Activated naive CD8-positive, alpha-beta T cell treated with anti-CD3 and anti-CD28 coated beads, Interleukin-2, amount 10 ng/mL, durations not matched to agents 7 days and 5 days (primary cell): ENCODE measurements at places on chromosomes 7 and 10. TPM values are rescaled to one million over a fixed set of nuclear protein-coding genes. Genes with fewer than 3 reads are reported as not detected.

Gene ZNF503
- total RNA-seq = 0.42 TPM

Gene CUZD1
- total RNA-seq = 3.4 TPM

Gene CHST15
- 0.28 TPM for total RNA-seq

Gene CAV1
- total RNA-seq = 0.23 TPM

Gene SLC39A12
- total RNA-seq = not detected

Gene TBX20
- total RNA-seq = not detected

Gene TNRC18
- total RNA-seq = 57.2 TPM

Gene PLXNA4
- 20.5 TPM for total RNA-seq

Gene SCART1
- total RNA-seq = 5.7 TPM

Gene INA
- total RNA-seq = not detected

Gene ZP3
- total RNA-seq = 0.80 TPM

Gene SLC18A2
- 0.14 TPM for total RNA-seq

Gene GBX1
- total RNA-seq = not detected

DNA sequence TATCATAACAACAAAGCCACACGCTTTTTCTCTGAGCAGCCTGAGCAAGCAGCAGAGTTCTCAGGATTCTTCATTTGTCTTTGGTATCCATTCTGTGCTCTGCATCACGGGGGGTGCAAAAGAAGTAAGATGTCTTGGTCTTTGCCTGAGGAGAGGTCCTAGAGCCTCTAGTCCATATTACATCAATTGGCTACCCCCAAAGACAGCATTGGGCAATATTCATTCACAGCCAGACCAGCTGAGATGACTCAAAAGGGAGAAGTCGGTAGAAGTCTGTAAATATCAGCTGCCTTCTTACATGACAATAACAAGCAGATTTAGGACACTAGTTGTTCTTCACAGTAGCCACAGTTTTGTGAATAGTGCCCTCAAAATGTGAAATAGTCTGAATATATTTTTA, 66.6 kb downstream of the FZD1 start:
- no peaks in the 10 kb centered on the region for H3K36me3 ChIP-seq
- no peaks in the 10 kb centered on the region for H3K27me3 ChIP-seq
- no peak overlapping the region for H3K4me3 ChIP-seq
- no peak overlapping the region for H3K27ac ChIP-seq
- H3K4me1 ChIP-seq = no peaks in the 10 kb centered on the region

DNA sequence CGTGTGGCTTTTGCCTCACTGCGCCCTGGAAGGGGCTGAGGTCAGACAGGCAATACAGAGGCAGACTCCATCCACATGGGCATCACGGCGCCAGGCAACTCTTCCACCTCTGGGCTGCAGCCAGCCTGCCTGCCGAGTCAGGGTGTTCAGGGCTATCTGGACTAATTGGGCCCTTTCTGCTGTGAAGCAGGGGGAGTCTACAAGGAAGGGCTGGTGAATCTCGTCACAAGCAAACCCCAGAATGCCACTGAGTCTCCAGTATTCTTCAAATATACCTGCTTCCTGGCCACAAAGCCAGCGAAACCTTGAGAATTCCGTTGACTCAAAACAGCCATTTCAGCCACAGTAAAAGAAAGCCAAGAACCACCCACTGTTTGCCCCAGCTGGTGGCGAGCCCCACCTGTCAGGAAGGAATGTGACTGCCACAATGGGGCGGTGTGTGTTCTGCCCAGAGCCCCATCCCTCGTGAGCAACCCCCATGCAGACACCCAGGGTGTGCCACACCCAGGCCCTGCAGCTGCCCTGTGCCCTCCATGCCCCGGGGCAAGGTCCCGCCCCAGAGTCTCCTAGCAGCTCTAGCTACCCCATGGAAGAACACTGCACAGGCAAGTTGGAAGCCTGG, 117.3 kb downstream of the FAM53B start:
- no peaks in the 10 kb centered on the region for H3K27me3 ChIP-seq
- no peaks in the 10 kb centered on the region for H3K36me3 ChIP-seq
- peak overlapping the region; percentile 42 for H3K4me3 ChIP-seq
- peaks cover 19% of the 10 kb centered on the region for H3K4me1 ChIP-seq

GRCh38 chr7:34135924-34136323, 230.6 kb downstream of the BMPER start:
- H3K4me3 ChIP-seq = no peak overlapping the region
- no peak for DNase-seq
- no peaks in the 10 kb centered on the region for H3K27me3 ChIP-seq

DNA sequence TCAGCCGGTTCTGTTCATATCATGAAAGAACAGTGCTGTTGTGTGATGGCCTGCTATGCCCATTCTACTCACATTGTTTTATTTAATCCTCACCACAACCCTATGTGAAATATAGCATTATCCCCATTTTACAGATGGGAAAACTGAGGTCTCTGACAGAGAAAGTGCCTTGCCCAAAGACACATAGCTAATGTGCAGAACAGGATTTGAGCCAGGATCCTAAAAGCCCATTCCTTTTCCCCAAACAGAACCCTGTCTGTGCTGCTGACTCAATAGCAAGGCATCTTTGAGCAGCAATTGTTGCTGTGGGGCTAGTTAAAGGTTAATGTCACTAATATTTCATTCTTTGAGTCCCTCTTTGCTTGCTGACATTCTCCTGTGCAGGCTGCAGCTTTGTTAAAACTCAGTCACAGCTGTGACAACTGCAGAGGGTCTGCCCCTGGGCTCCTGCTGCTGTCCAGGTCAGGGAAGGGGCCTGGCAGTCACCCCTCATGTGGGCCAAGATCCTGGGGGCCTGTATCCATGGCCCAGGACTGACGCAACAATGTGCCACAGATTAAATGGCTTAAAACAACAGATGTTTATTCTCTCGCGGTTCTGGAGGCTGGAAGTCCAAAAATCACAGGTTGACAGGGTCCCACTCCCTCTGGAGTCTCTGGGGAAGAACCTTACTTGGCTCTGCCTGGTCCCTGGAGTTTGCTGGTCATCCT, 40.4 kb downstream of the AFAP1L2 start:
- H3K27ac ChIP-seq = no peak overlapping the region
- DNase-seq = no peak
- peaks cover 17% of the 10 kb centered on the region for H3K27me3 ChIP-seq
- peaks cover 6% of the 10 kb centered on the region for H3K4me1 ChIP-seq
- no peaks in the 10 kb centered on the region for H3K36me3 ChIP-seq

DNA sequence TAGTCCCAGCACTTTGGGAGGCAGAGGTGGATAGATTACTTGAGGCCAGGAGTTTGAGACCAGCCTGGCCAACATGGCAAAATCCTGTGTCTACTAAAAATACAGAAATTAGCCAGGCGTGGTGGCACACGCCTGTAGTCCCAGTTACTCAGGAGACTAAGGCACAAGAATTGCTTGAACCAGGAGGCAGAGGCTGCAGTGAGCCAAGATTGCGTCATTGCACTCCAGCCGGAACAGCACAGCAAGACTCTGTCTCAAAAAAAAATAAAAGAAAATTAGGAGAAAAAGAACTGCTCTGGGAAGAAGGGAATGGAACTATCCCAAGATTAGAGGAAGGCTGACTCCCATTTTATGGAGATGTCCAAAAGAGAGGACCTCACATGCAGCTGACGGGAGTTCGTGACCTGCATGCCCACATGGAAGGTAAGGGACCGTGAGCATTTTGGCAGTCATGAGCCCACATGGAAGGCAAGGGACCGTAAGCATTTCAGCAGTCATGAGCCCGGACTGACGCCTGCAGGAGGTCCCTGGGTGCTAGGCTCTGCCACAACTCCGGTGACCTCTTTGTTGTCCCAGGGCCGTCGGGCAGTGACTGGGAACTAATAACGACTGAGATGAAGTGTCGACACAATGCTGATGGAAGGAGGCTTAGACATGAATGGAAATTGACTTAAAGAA, 18.6 kb upstream of the GTPBP4 start:
- no peak overlapping the region for H3K4me3 ChIP-seq
- H3K36me3 ChIP-seq = no peaks in the 10 kb centered on the region
- H3K27me3 ChIP-seq = peaks cover 26% of the 10 kb centered on the region
- H3K27ac ChIP-seq = no peak overlapping the region
- no peak for DNase-seq

GRCh38 chr7:4202154-4202736, 479.9 kb upstream of the FOXK1 start:
- no peaks in the 10 kb centered on the region for H3K27me3 ChIP-seq
- no peak overlapping the region for H3K27ac ChIP-seq
- H3K4me3 ChIP-seq = no peak overlapping the region
- no peaks in the 10 kb centered on the region for H3K4me1 ChIP-seq

DNA sequence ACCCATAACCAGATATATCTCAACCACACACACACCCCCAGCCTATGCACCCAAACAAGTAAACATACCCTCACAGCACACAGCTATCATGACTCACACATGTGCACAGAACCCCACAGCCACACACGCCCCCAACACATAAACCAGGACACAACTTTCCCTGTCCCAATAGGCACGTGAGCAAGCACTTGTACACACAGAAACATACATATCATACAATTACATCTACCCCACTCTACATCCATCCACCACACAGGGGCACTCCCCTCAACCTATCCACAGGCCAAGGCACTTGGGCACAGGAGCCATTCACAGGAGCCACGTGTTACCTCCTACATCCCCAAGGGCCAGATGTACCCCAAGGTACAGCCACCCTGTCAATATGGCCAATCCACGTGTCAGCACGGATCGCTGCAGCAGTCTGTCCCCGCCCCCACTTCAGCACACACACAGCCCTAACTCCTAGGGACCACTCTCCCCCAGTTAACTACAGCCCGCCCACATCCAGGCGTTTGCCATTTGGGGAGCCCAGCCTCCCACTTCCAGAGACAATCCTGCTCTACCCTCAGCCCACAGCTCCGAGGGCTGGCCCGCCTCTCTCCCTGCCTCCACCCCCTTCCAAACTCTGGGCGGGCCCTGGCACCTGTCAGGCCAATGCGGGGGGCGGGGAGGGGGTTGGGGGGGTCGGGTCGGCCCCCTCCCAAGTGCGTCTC, 163.5 kb downstream of the SH3PXD2A start:
- no peak for DNase-seq
- peak overlapping the region; percentile 69 for H3K4me3 ChIP-seq
- peaks cover 33% of the 10 kb centered on the region for H3K4me1 ChIP-seq
- H3K27me3 ChIP-seq = peaks cover 4% of the 10 kb centered on the region
- peak overlapping the region; percentile 3 for H3K27ac ChIP-seq

GRCh38 chr7:1749864-1750466, 79.9 kb downstream of the ELFN1 start:
- peaks cover 7% of the 10 kb centered on the region for H3K4me1 ChIP-seq
- H3K4me3 ChIP-seq = no peak overlapping the region
- no peaks in the 10 kb centered on the region for H3K36me3 ChIP-seq
- H3K27me3 ChIP-seq = peaks cover 16% of the 10 kb centered on the region

- no peak for DNase-seq
- H3K36me3 ChIP-seq = peaks cover 14% of the 10 kb centered on the region
- peaks cover 9% of the 10 kb centered on the region for H3K4me1 ChIP-seq
Measured at GRCh38 chr10:32004161-32004591, 52.0 kb downstream of the KIF5B start.

GRCh38 chr7:42753811-42754363, 158.0 kb downstream of the C7orf25 start:
- no peaks in the 10 kb centered on the region for H3K36me3 ChIP-seq
- H3K27me3 ChIP-seq = no peaks in the 10 kb centered on the region
- no peak overlapping the region for H3K4me3 ChIP-seq
- H3K4me1 ChIP-seq = no peaks in the 10 kb centered on the region
- no peak overlapping the region for H3K27ac ChIP-seq

DNA sequence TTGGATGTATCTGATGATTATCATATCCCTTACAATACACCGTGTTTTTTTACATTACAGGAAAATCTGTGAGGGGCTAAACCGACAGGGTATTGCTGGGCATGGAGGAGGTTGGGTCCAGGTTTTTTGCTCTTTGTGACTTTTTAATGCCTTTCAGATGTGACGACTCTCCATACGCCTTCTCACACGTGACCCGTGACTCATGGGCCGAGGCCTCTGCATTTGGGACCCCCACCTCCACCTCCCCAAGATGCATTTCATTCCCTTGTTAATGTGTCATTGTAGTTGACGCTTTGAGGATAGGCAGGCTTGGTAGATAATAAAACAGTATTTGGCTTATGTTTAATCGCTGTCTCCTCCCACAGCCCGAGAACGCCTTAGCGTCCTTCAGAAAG, 95.3 kb downstream of the CUX1 start:
- H3K4me3 ChIP-seq = no peak overlapping the region
- no peaks in the 10 kb centered on the region for H3K4me1 ChIP-seq
- no peak for DNase-seq

- H3K27ac ChIP-seq = no peak overlapping the region
- peak overlapping the region; percentile 43 for H3K4me3 ChIP-seq
- H3K4me1 ChIP-seq = peaks cover 28% of the 10 kb centered on the region
- peaks cover 27% of the 10 kb centered on the region for H3K27me3 ChIP-seq
- no peak for DNase-seq
- no peaks in the 10 kb centered on the region for H3K36me3 ChIP-seq
Measured at GRCh38 chr7:23895666-23896096, 185.7 kb downstream of the STK31 start.

DNA sequence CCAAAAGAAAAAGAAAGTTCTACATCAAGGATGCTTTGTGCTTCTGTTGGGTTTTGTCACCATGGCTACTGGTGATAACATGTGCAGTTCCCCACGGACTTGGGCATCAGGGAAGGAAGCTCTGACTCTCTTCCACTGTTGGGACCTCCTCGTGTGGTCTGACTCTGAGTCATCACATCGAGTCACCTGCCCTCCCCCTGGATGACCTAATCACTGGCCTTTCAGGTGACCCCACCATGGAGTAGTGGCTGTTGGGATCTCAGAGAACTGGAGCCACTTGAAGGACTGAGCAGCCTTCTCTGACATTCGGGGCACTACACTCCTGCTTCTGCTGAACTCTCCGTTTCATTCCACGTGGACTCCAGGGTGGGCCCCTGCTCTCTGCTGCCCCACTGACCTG, 60.8 kb upstream of the DOCK1 start:
- no peak for DNase-seq
- no peaks in the 10 kb centered on the region for H3K36me3 ChIP-seq
- no peaks in the 10 kb centered on the region for H3K27me3 ChIP-seq
- H3K27ac ChIP-seq = no peak overlapping the region
- H3K4me3 ChIP-seq = no peak overlapping the region

DNA sequence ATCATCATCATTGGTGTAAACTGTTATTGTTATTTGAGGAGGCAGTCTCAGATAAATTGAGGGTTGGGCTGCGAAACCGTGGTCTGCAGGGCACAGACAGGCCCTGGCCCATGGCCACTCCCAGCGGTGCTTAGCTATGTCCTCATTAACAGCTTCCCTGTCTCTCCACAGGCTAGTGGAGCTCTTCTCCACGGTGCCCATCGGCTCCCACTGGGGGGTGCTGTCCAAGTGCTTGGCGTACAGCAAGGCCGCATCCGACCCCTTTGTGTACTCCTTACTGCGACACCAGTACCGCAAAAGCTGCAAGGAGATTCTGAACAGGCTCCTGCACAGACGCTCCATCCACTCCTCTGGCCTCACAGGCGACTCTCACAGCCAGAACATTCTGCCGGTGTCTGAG, 21.6 kb downstream of the GPR26 start:
- H3K4me1 ChIP-seq = no peaks in the 10 kb centered on the region
- no peak for DNase-seq
- H3K27ac ChIP-seq = no peak overlapping the region
- H3K36me3 ChIP-seq = no peaks in the 10 kb centered on the region
